Central memory CD8-positive, alpha-beta T cell (primary cell): ENCODE measurements at places on chromosomes 1 and 21.

- no peak for DNase-seq
These were observed 149.7 kb upstream of the JUN start for GRCh38 chr1:58933599-58933926.

GRCh38 chr1:98323388-98323787 is 338.1 kb upstream of the SNX7 start:
- no peak for DNase-seq

- DNase-seq: no peak
These were observed 805.8 kb downstream of the USP25 start for GRCh38 chr21:16535626-16536025.

DNA sequence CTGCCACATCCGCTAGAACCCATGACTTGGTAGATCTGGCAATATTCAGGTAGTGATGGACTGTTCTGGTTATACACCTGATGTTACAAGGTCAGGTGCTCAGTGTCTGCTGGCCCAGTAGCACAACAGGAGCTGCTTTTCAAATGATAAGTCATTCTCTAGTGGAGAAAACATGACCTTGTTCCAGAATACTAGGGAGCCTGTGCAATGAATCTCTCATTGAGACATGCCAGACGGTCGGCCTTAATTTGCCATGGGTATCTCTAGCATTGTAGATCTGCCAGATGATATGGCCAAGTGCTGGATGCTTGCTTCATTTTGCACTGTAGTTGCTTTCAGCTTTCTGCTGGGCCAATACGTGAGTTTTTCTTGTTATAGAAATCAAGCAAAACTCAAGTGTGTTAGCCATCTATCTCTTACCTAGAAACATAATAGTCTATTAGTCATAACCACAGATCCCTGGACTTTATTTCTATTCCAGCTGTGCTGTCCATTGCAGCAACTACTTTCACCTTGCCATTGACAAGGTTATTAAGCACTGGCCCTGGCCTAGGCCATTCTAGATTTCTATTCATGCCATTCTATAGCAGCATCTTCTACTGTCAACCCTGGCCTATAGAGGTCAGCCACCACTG is 13.9 kb upstream of the CENPF start:
- DNase-seq: no peak

- DNase-seq: no peak
These were observed 4.9 kb downstream of the ASAP3 start for GRCh38 chr1:23478896-23479665.

GRCh38 chr1:7207875-7208646 is 422.8 kb downstream of the CAMTA1 start:
- DNase-seq: no peak

GRCh38 chr1:67214420-67215174 is 48.3 kb downstream of the IL23R start:
- DNase-seq: no peak

- DNase-seq: no peak
These were observed 257.0 kb upstream of the ADGRL2 start for GRCh38 chr1:81543764-81544163.

GRCh38 chr1:48947761-48948537 is 171.3 kb upstream of the BEND5 start:
- no peak for DNase-seq

- no peak for DNase-seq
These were observed 62.7 kb upstream of the ABCD3 start for GRCh38 chr1:94355485-94355980.

- no peak for DNase-seq
These were observed 58.3 kb upstream of the B3GALNT2 start for GRCh38 chr1:235562589-235562988.

DNA sequence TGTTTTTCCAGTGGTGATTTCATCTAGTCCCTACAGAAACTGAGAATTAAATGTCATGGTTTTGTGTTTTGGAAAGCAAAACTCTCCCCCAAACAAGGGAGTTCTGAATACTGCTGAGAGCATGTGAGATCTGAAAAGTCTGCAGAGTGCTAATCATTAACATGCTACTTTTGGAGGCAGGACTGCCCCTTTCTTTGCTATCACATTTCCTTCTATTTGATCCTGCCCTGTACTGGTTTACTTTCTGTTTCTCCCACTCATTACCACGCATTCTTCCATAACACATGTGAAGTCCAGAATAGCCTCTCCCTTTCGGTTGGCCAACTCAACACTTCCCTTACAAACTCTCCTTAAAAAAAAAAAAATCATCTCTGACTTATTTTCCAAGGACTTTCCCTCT is 63.6 kb downstream of the GADD45A start:
- DNase-seq: no peak
